Myocyte (in vitro differentiated cells): ENCODE measurements at places on chromosomes 2 and 18.

- peak; percentile 29 for DNase-seq
Measured at GRCh38 chr2:17416884-17417391, 101.3 kb downstream of the RAD51AP2 start.

DNA sequence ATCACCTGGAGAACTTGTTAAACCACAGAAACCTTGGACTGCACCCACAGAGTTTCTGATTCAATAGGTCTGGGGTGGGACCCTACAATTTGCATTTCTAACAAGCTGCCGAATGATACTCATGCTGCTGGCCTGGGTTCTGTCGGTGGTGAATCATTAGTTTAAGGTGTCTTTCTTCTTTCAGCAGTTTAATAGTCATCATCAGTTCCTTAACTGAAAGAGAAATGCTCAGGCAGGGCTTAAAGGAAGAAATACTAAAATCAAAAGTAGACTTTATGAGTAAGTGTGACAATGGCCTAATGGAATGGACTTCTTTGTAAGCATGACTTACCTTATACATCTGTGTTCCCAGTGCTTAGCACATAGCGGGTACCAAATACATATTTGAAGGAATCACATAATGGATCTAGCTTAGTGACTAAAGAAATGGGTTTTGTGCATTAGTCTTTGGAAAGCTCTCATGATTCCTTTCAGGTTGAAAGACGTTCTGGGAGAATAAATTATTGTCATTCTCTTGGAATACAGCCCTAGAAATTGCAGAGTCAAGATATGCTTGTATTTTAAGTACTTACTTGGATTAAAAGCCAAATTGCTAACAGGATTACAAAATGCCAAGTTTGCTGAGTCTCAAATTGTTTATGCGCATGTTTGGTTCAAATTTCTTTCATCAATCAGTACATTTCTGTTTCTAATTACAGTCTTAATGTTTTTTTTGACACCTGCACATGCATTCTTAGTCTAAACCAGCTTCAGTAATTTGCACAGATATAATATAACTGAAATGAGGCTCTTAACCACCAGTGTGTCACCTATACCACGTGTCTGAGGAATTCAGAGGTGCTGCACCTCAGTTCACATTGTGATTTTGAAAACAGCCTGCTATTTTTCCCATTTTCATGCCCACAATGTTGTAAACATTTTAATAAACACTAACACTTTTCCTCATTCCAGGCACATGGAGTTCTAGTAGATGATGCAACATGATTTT lies 220.3 kb upstream of the NRP2 start:
- DNase-seq, result no peak

DNA sequence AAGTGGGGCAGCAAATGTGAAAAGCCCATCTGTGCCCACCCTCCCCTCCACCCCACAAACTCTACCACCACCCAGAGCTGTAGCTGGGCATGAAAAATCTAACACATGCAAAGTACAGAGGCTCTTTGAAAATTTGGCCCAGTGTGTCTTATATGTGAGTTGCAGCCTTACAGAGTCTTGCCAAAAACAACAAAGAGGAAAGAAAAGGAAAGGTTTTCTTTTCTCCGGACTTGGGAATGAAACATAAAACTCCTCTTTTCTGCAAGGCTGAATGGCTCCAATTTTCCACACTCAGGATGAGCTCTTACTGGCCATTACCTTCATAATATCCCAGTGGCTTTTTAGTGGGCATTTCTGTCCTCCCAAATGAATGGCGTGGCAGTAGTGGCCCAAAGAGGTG lies 27.9 kb upstream of the POU3F3 start:
- no peak for DNase-seq

DNA sequence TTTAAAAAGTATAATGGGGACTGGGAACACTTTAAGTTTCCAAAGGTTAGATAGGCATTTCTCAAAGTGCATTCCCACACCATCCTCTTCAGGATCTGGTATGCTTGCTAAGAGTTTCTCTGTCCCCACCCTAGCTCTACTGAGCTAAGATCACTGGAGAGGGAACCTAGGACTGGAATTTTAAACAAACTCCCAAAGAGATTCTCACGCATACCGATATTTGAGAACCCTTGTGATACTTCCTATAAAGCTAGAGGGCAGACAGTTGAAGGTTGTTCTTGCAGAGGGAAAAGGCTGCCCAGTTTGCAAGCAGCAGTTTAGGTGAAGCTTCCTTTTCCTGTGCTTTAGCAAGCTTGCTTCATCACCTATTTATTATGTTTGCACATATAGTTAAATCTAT lies 3.6 kb downstream of the CNRIP1 start:
- no peak for DNase-seq

DNA sequence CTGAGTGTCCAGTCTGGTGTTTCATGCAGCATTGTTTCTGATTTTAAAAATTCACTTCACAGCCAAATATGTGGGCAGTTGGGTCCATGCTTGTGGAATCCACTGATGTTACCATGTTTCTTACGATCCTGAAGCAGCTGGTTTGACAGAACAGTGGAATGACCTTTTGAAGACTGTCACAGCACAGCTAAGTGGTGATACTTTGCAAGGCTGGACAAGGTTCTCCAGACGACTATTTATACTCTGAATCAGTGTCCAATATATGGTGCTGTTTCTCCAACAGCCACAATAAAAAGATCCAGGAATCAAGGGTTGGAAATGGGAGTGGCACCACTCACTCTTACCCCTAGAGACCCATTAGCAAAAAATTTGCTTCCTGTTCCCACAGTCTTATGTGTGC lies 577.4 kb upstream of the RAB6C start:
- no peak for DNase-seq

- peak; percentile 68 for DNase-seq
Measured at GRCh38 chr2:54206596-54206995, 49.4 kb downstream of the TSPYL6 start.

- no peak for DNase-seq
Measured at GRCh38 chr2:121359170-121359569, 74.2 kb upstream of the TFCP2L1 start.

DNA sequence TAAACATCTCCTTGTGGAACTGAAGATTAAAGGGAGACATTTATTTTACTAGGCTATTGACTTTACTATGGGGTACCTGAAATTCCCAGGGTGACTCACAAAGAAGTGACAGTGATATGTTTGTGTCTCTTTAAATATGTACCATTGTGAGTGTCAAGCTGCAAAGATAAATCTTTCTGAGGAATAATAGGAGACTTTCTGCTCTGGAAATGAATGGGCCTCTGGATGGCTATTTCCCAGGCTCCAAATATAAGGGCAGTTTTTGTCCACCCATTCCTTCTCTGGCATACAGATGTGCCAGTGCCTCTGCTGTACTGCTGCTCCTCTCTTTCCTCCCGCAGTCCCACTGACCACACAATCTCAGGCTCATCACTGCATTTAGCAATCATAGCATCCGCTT lies 586.4 kb upstream of the CNTNAP5 start:
- DNase-seq, result no peak

GRCh38 chr18:76621226-76621625 lies 126.2 kb upstream of the ZNF516 start:
- no peak for DNase-seq

DNA sequence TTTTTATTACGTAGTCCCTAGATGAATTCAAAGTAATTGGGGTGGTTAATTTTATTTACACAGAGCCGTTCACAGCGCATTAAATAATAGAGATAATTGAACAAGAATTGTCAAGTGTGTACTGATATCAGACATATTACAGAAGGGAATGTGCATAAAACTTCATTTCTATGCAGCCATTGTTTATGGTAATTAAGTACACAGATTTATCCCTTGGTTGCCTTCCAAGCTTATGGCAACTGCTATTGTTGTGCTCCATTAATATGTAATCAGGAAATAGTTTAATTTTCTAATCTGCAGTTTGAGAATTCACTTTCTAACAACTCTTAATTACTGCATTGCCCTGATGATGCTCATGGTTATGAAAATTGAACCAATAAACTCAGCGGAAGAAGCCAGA lies 47.3 kb upstream of the OTX1 start:
- no peak for DNase-seq

GRCh38 chr2:16170675-16171424 lies 230.5 kb downstream of the MYCN start:
- DNase-seq, result no peak

GRCh38 chr2:181312515-181312927 lies 144.7 kb upstream of the ITGA4 start:
- DNase-seq, result peak; percentile 18

DNA sequence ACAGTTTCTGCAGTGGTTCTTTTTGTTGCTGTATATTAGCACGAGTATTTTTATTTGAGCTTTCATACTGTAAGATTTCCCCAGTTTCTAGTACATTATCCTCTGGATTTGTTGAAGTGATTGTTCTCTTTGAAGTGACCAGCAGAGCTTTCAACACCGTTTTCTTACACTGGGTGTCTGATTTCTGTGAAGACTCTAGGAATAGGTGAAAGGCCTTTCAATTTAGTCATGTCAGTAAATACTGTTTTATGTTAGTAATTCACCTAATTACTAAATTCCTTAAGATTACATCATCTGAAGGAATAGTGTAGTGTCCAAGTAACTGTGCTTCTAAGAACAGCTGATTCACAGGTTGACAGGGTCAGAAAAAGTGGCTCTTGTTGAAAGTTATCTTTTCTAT lies 2.3 kb downstream of the PPM1B start:
- peak; percentile 5 for DNase-seq

GRCh38 chr2:205996161-205996560 lies 89.8 kb downstream of the INO80D start:
- no peak for DNase-seq

DNA sequence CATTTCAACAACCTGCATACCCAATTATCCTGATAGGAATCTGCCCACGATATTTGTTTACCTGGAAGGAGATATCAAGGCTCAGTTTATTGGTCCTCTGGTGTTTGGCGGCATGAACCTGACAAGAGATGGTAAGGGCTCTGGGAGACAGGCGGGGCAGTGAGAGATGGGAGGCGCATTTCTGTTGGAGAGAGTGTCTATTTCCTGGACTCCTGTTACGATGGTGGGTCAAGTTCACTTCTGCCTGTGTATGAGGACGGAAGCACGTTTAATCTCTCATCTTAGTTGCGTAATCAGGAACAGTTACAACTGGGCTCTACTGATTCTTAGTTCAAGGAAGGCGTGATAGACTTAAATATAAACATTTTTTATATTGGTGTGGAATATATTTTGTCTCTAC lies 8.9 kb downstream of the PDCL3 start:
- no peak for DNase-seq

DNA sequence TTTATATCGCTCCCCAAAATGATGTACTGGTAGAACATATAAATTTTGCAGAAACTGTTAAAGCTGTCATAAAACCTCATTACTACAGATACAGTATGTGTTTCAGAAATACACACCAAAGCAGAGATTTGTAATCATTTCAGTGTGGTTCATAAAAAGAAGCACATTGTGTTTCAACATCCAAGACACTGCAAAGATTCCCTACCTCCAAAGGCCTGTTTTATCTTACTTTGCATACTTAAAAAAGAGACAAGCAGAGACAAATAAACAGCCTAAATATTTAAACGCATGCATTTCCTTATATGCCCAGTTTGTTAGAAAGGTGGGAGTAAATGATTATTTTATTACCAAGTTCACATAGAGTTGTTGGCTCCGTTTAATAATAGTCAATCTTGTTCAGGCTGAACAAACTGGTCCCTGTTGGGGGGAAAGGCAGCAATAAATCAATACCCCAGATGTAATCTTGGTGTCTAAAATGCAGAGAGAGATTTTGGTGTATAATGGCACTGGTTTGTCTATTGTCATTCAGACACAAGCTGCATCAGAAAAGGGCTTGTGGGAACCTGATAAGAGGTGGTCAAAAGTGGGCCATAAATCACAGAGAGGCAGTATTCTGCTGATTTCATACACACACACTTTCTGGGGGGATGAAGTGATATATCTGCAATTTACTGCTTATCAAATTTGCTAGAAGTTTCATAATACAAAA lies 321.4 kb upstream of the ETAA1 start:
- DNase-seq, result no peak

DNA sequence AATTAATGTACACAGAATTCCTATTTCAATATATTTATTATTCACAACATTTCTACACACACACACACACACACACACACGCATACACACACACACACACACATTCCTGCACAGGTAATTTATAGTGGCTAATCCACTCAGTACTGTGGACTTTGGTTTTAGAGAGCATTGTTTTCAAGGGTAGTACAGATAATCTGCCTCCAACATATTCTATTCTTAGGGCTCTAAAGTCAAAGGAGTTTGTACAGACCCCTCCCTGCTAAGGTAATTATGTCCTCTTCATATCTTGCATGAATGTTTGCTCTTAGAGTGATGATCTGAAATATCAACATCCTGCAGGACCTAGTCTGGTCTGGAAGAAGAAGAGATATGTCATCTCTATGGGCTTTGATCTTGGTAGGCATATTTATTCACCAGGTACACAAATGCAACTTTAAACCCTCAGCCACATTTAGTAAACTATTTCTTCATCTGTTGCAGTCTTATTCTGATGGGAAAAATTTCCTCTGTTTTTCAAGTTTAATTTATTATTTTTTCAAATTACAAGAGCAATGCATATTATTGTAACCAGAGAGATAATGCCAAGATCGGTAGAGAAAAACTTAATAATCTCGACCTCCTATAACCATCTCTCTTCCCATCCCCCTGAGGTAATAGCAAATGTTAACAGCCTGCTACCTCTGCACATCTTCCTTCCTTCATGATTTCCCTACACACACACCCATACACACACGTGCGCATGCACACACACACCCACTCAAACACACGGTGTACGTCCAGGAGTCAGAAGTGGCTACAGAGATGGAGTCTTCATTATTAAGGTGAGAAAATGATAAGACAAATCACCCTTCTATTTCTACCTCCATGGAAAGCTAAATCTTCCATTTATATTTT lies 18.3 kb upstream of the POLE4 start:
- DNase-seq, result no peak

- DNase-seq, result no peak
Measured at GRCh38 chr18:63132819-63133200, 186.8 kb downstream of the BCL2 start.

DNA sequence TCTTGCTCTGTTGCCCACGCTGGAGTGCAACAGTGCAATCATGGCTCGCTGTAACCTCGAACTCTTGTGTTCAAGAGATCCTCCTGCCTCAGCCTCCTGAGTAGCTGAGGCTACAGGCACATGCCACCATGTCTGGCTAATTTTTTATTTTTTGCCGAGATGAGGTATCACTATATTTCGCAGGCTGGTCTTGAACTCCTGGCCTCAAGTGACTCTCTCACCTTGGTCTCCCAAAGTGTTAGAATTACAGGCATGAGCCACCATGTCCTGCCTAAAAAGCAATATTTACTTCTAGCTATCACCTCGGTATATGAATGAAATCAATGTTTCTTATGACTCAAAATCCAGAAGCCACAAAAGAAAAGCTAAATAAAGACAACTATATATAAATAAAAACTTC lies 2.2 kb downstream of the BUB1 start:
- DNase-seq, result no peak
